ENCODE measurements at places on chromosomes 16 and 17. TPM values are rescaled to one million over a fixed set of nuclear protein-coding genes. Genes with fewer than 3 reads are reported as not detected.

Gene ST6GALNAC2
- total RNA-seq: 5.5 TPM

Gene SLC12A3
- not detected for total RNA-seq

Gene FA2H
- not detected for total RNA-seq

Gene SLFN14
- not detected for total RNA-seq
